ENCODE measurements at places on chromosomes 3 and 15.

DNA sequence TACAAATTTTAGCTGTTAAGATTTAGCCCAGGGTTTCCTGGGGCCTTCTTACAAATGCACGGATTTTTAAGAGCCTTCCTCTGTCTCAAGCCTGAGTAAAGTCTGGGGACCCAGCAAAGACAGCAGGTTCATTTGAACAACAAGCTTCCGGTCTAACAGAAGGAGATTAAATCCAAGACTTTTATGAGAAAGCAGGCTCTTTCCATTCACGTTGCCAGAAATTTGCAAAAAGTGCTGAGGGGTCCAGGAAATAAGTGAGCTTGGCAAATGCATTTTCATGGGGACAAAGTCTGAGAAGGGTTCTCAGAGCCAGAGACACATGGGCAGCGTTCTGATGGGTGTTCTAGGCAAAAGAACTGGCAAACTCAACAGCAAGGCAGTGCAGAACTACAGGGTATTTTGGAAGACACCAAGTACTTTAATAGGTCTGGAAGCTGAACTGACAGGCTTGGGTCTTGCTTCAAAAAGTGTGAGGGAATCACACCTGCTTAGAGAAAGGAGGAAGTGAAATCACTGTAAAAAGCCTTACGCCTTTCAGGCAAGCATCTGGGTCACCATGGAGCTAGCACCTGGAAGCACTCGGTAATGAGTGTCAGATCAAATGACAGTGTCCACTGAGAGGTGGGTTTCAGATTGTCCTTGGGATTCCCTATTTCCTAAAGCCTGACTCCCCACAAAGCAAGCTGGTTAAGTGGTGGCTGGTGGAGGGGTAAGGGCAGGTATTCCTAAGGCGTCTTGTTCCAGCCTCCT, 115.8 kb upstream of the ARHGEF3 start:
- ATAC-seq: peak; percentile 81

GRCh38 chr3:30076899-30077298, 529.5 kb upstream of the TGFBR2 start:
- ATAC-seq: no peak

DNA sequence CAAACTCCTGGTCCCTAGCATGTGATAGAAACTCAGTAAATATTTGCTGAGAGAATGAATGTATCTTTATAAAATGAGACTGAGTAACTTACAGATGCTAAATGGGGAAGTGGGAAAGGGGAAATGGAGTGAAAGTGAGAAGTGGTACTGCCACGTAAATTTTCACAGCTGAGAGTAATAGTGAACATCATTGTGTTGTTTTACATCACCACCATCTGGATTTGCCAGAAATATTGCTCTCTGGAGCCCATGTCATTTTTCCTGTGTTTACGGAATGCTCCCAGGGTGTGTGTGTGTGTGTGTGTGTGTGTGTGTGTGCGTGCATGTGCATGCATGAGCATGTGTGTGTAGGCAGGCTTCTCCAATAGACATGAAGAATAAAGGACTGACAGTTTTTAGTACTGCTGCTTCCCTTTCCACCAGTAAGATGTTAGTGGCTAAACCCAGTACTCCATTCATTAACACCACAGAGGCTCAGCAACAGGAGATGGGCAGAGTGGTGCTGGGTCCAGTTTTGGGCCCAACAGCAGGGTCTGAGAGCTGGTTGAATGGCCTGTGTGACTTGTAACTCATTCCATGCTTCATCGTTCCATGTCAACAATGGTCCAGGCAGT, 57.3 kb downstream of the DIPK2A start:
- peak; percentile 98 for ATAC-seq

DNA sequence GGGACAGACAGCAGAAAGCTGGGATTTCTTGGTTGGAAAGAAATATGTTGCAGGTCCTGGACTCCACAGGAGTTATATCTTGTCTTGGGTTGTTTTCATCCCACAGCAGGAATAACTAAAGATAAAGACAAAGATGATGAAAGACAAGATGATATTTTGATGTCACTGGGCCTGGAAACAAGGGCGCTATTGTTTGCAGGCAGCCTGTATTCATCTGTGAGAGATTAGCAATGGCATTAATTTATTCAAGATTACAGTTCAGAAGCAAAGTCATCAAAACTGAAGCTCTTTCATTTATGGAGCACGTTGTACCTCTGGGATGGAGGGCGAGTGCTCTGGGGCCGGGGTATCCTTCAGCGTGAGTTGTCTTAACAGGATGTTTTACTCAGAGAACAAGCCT, 213.8 kb downstream of the LRTM1 start:
- no peak for ATAC-seq

- ATAC-seq: no peak
Observed at GRCh38 chr3:58178528-58179234, 32.1 kb downstream of the DNASE1L3 start.

GRCh38 chr15:73758461-73758860, 5.3 kb upstream of the INSYN1 start:
- ATAC-seq: peak; percentile 8
